ENCODE measurements at places on chromosomes 16 and 17. TPM values are rescaled to one million over a fixed set of nuclear protein-coding genes. Genes with fewer than 3 reads are reported as not detected.

Gene ZG16B
- total RNA-seq: 0.13 TPM

Gene PROCA1
- total RNA-seq: 0.85 TPM

Gene KCNH6
- not detected for total RNA-seq

Gene LGALS9B
- not detected for total RNA-seq

Gene CXCL16
- total RNA-seq: 4.5 TPM

Gene ZP2
- not detected for total RNA-seq

Gene PCGF2
- total RNA-seq: 8.4 TPM

Gene KCNJ12
- 4.5 TPM for total RNA-seq

Gene C17orf100
- total RNA-seq: 0.72 TPM

Gene CIAO3
- 29.5 TPM for total RNA-seq

Gene OXLD1
- total RNA-seq: 21.6 TPM

Gene SLC43A2
- total RNA-seq: 9.2 TPM

Gene PNMT
- not detected for total RNA-seq

Data from smooth muscle cell of the pulmonary artery (primary cell).